ENCODE measurements at places on chromosomes 3 and 15.

- DNase-seq = no peak
Observed at GRCh38 chr3:140167600-140168281, 232.8 kb downstream of the CLSTN2 start.

GRCh38 chr15:40358471-40359353, 693 bp downstream of the DISP2 start:
- DNase-seq = no peak

GRCh38 chr3:27467545-27467944, 16.6 kb downstream of the SLC4A7 start:
- peak; percentile 5 for DNase-seq

DNA sequence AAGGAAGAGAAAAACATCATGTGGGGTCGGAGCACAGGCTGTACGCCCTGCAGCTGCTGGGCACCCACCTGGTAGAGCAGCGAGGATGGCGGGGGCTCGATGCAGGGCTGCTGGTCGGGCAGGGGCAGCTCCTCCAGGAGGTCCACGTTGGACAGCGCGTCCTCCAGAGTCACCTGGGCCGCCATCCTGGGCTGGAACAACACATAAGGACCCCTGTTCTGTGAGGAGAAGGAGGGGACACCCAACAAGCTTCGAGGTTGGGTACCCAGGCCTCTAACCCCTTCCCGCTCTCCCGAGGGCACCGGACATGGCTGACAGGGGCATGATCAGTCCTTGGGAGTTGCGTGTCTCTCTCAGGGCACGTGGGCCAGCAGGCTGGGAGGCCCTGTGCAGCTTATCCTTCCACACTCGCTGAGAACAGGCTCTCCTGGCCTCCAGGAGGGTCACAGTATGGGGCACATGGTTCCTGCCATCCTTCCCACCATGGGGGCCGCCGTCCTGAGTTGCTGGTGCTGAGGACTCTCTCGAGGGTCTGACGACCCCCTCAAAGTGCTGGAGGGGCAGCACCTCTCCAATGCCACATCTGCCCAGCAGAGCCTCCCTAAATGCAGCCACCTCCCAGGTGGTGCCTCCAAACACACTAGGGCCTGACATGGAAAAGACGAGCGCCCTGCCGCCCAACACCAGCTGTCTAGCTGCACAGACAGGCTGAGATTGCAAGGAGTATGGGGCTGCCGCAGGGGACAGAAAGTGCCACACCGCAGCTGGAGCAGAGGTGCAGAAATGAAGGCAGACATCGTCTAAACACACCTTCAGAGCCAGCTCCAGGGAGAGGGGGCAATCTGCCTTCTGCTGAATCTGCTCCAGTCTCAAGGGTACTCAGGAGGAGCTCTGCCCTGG, 32.8 kb downstream of the CYFIP1 start:
- no peak for DNase-seq

DNA sequence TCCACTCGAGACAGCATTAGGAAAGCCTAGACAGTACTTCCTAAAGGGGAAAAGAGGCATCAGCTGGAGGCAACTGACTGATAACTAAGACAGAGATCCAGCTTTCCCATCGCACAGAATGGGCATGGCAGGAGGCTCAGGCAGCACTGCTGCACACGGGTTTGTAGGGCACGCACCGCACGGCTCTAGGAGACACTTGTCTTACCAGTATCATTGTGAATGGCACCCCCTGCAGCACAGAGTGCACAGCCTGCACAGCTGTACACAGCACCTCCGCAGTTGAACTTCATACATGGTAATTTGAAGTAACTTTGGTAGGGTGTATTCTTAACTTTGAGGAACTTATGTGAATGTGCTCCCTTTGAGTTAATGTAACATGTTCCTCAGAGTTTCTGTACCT, 281.6 kb downstream of the PLCL2 start:
- DNase-seq = no peak

DNA sequence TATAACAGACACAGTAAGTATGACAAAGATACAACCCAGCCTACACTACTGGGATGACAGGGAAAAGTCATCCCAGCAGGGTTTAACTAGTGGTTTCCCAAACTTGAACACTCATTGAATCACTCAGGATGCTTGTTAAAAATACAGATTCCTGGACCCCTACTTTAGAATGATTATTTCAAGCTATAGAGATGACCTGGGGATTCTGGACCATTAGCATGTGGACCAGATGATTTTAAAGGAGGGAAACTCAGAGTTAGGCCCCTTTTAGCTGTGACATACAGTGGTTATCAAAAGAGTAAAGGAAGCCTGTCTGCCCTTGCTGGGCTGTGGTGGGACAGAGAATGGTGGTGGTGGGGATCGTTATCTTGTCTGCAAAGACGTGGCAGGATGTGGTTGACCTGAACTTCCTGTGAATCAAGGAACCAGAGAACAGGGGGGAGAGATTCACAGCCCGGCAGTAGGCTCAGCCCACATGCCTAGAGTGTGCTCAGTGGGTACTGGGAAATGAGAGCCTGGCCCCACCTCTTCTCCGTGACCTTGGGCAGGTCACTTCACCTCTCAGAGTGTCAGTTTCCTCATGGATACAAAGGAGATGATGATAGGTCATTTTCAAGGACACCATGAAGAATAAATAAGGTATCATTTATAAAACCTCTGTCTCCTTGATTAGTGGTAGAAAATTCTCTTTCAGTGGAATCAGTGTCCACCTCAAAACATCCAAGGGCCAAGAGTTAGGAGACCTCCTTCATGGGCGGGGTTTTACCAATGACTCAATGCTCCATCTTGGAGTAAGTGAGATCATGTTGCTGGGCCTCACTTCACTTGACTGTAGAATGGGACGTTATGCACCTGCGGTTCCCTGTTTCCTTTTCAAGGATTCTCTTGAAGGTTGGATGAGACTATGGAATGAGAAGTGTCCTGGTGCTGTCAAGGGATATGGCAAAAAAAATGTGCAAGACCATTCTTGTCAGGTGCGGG, 306.5 kb downstream of the RPLP1 start:
- peak; percentile 85 for DNase-seq

Measured in GF-D8 (cell line).